Stimulated activated CD8-positive, alpha-beta memory T cell treated with anti-CD3 and anti-CD28 coated beads, Interleukin-7, amount 100 ng/mL, for 1 hour (primary cell): ENCODE measurements at places on chromosomes 5 and 9.

GRCh38 chr9:136531904-136532798 lies 13.7 kb downstream of the NOTCH1 start:
- no peak for DNase-seq

- DNase-seq = no peak
Observed at GRCh38 chr5:167574464-167574863, 717.0 kb upstream of the WWC1 start.

GRCh38 chr9:13728131-13728530 lies 448.6 kb upstream of the MPDZ start:
- no peak for DNase-seq

GRCh38 chr9:34956648-34957047 lies 1.4 kb upstream of the PHF24 start:
- DNase-seq = no peak

DNA sequence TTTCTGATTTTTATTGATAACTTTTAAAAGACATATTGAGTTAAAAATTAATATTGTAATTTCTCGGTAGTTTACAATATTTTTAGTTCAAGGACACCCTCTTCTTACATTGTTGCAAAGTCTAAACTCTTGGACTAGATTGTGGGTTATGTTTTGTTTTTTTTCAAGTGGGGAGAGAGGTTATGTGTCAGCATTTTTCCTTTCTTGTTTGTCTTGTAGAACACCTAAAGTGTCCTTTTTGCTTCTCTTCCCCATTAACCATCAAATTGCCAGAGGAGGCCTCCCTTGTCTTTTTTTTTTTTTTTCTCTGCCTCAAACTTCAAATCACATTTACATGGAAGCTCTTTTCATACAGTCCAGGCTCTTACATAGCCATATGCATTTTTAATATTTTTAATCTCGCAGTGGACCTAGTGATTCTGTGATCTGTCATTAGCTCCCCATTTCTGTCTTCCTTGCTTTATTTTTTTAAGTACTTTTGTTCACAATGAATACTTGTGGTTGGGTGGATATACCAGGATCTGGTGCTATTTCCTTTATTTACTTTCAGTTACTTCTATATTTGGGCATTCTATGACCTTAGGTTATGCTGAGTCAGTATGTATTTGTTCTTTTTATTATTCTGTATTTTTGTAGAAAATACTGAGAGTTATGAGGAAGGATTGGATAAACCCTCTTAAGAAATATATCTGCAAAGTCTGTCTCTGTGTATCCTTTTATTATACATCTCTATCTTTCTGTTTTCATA lies 2280.6 kb upstream of the ACO1 start:
- no peak for DNase-seq

- DNase-seq = no peak
Observed at GRCh38 chr5:120449501-120449900, 14.6 kb upstream of the PRR16 start.

GRCh38 chr5:1917830-1918487 lies 35.2 kb upstream of the IRX4 start:
- DNase-seq = no peak
